ENCODE measurements at places on chromosomes 5 and 9.

DNA sequence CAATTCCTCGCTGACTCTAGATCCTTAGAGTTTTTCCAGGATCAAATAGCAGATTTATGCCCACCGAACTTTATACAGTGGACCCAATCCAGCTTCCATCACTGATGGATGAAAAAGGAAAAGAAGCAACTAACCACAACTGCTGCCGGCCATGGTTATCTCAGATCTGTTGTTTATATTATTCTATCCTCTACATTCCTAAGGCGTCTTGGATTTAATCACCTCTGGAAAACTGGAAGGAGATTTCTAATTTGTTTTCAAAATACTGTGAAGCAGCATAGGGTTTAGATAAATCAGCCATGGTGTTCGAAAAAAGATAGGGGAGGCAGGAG is 663 bp upstream of the ZNF366 start:
- no peak for DNase-seq

DNA sequence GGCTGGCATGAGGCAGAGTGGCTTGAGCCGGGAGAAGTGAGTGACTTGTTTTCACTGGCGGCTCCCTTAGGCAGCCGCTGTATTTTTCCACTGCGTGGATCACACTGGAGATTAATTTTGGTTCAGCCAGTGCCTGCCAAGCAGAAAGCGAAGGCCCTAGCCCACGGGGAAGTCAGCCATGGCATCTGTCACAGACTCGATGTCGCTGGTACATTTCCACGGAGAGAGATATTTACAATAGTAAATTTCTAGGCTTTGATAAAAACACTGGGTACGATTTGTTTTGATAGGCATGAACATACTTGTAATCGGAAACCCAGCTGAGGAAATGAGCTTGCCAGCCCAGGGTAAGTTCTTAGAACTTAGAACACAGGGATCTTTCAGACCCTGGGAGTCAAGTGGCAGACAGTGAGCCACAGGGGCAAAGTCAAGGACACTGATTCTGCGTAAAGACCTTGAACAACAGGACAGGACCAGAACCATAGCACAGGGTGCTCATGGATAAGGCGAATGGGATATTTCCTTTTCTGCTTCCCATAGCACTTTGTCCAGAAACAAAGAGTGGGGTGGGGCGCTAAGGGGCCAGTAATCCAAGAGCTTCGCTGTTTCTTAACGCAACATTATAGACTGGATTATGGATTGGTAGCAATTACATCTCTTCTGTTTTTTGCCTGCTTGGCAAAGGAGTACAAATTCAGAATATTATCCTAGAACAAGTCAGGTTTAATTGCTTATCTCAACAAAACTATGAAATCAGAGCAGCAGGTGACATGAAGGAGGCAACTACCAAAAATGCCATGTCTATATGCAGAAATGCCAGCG is 4.5 kb downstream of the DUSP1 start:
- DNase-seq: peak; percentile 42

GRCh38 chr5:173637340-173637739 is 20.9 kb upstream of the BOD1 start:
- no peak for DNase-seq

- DNase-seq: no peak
These were observed 13.8 kb downstream of the ANKRD33B start for GRCh38 chr5:10577371-10578292.

DNA sequence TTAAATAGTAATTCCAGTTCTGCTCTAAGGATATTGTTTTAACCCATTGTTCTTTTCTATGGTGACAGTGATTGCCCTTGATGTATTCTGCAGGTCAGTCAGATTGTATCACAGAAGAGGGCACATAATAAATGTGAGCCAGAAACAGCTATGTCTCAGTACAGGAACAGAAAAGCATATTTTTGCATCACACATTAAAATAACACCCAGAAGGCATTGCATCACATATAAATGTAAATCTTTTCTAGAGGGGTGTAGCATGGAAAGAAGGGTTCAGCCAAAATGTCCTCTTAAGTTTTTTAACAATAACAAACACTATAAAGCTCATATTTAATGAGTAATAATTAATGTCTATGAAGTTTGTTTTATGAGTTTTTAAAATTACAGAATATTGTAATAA is 30.0 kb downstream of the ZCCHC7 start:
- no peak for DNase-seq

DNA sequence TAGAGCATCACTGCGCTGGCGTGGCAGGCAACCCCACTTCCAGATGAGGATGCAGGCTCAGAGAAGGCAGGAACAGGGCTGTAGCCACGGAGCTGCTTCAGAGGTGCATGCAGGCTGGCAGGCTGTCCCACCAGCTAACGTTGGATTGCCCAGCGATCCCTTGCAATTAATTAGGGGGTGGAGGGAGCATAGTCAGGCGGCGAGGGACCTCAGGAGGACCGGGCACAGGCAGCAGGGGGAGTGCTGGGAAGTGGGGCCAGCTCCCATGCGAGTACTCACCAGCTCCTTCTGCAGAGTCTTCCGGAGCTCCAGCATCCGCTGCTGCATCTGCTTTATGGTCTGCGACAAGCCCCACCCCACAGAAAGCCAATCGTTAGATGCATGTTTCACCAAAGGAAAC is 20.3 kb downstream of the ARPC5L start:
- DNase-seq: no peak

- DNase-seq: no peak
These were observed 242.5 kb downstream of the DIRAS2 start for GRCh38 chr9:90400091-90400490.

DNA sequence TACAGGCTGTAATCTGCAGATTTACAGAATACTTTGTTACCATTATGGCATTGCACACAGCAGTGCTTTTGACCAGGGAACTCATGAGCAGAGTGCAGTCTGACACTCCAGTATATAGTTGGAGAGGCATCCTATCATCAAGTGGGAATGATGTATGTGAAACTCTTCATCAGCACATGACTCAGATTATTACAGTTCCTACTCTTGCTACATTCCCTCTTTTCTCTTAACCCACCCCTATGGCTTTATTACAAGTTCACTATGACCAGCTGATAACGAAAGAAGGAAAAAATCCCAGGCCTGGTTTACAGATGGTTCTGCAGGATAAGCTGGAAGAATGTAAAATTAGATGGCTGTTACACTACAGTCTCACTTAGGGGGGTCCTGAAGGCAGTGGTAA is 385.9 kb downstream of the RASEF start:
- DNase-seq: no peak

DNA sequence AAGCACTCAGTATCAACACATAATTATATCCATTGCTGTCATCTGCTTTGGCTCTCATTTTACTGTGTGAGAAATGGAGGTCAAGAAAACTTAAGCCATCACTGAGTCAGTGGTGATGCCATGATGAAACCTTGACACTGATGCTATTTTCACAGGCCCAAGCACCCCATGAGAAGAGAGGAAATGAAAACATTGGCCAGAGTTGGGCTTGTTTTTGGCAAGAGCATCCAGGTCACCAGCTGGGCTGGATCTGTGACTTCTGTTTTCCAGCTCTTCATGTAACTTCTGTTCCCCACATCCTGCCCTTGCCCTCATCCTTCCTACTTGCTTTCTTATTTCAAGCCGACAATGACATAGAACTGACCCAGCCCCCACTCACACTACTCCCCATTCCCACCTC is 10.0 kb downstream of the LCP2 start:
- no peak for DNase-seq

DNA sequence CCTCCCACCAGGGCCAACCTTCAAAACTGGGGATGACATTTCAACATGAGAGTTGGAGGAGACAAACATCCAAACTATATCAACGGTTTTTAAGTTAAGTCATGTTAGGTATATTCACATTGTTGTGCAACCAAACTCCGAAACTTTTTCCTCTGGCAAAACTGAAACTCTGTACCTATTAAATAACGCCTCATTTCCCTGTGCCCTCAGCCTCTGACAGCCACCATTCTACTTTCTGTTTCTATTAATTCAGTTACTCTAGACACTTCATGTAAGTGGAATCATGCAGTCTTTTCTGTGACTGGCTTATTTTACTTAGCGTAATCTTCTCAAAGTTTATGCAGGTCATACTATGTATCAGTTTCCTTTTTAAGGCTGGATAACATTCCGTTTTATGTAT is 85.0 kb downstream of the CWC27 start:
- no peak for DNase-seq

DNA sequence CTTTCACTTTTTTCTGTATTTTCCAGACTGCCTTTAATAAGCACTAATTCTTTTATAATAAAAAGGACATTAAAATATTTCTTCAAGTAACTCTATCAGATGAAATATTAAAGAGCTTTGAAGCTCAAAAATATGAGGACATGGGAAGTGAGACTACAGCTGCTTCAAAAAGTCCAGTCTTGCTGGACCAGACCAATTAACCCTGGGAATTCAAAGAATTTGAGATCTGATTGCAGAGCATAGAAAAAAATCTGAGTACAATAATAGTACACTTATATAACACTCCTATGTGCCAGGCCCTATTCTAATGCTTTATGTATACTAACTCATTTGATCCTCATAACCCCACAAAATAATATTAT is 9.8 kb downstream of the TMEM245 start:
- DNase-seq: no peak

GRCh38 chr9:20592673-20593072 is 29.6 kb downstream of the MLLT3 start:
- no peak for DNase-seq

DNA sequence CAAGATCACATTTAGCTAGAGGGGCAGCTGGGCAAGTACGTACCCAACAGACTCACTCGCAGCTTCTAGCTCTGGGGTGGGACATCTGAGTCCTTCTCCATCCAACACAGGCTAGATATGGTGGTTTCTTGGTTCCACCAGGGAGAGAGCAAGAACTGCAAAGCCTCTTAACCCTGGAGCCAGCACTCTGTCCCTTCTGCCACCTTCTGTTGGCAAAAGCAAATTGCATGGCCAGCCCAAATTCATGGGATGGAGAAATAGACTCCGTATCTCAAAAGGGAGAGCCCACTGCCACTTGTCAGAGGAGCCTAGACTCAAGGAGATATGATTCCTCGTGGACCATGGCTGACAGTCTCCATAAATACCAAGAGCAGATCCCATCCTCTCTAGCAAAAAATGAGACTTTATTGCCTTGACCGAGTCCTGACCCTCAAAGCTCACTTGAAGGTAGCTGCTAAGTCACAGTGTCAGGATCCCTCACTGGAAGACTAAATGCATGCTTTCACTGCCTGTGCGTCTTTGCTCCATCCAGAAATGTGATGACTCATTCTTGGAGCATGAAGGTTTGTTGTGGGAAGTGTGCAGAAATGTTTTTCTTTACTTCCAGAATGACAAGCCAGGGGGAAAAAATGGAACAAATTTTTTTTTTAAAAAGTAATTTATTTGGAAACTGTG is 28.8 kb upstream of the ROR2 start:
- DNase-seq: no peak

DNA sequence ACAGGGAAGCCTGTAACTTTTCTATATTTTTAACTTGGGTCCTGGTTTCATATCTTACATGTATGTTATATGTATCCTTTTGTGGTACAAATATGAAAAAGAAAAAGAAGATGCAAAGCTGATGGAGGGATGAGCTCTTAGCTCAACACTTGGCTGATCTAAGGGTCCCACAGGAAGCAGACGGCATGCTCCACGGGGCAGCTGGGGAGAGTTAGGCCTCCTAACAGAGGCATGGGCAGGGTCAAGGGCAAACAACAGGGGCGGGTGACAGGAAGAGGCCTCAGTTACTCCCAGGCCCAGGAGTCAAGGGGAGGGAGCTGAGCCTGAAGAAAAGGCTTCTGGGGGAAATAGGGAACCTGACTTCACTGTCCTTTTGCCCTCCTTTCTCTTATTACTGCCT is 287.2 kb downstream of the ZSWIM6 start:
- no peak for DNase-seq

- DNase-seq: no peak
These were observed 254.7 kb downstream of the NR3C1 start for GRCh38 chr5:143148771-143149170.

DNA sequence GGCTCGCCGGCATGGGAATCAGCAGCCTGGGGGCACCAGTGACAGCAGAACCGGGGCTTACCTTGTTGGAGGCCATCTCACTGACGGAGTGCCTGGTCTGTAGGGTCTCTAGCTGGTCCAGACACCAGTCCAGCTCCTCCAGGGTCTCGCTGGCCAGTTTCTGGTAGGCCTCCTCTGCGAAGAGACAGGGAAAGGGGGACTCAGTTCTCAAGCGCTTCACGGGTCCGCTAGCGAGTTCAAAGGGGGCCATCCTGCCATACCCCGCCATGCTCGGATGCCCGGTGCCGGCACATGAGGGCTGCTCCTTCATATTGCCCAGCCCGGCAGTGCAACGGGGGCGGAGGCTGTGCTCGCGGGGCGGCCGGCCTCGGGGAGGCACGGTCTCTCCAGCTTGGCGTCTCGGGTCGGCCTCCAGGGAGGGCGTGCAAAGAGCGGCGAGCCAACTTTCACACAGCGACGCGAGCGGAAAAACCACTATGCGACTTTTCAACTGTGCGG is 456.0 kb downstream of the RAB3C start:
- no peak for DNase-seq

- DNase-seq: no peak
These were observed 289.3 kb upstream of the TAS2R1 start for GRCh38 chr5:9919306-9920030.

- no peak for DNase-seq
These were observed 32.1 kb downstream of the TRMO start for GRCh38 chr9:97889941-97890887.

DNA sequence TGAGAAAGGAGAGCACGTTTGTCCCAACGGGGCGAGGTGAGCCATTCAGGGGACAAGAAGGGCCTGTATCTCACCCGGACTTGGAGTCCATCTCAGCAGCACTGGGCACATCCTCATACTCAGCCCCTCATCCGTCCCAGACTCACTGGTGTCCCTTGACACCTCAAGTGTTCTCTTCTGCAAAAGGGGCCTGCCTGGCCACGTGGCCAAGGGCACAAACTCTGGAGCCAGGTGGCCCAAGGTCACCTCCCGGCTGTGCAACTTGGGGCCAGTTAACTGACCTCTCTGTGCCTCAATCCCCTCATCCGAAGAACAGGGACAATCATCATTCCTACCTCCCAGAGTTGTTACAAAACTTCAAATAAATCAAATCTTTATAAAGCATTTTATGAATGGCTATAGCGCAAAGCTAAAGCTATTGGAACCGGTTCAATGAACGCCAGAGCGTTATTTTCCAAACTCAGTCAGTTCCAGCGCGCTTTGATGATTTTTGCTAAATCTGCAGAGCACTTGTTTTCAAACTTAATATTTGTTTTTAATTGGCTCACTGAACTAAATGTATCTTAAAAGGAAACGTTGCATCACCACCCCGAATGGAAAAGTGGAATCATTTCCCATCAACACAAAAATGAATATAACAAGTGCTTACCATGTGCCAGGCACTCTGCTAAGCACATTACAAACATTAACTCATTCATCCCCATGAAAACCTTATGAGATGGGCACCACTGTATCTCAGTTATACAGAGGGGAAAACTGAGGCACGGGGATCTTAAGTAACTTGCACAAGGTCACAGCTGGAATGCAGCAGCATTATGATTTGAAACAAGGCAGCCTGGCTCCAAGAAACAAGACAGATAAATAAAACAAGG is 49.3 kb downstream of the DUSP1 start:
- DNase-seq: peak; percentile 17

GRCh38 chr5:122292332-122292731 is 19.7 kb upstream of the SNCAIP start:
- no peak for DNase-seq

GRCh38 chr9:97854696-97855485 is 1.9 kb downstream of the FOXE1 start:
- DNase-seq: no peak

Measured in NCI-H2029 (cell line).